Gastroesophageal sphincter (tissue), 4 donors: ENCODE measurements at places on chromosomes 7 and 10. TPM values are rescaled to one million over a fixed set of nuclear protein-coding genes. Genes with fewer than 3 reads are reported as not detected.

The SPDYE5 gene
- not detected for total RNA-seq

The TMEM270 gene
- total RNA-seq: not detected

DNA sequence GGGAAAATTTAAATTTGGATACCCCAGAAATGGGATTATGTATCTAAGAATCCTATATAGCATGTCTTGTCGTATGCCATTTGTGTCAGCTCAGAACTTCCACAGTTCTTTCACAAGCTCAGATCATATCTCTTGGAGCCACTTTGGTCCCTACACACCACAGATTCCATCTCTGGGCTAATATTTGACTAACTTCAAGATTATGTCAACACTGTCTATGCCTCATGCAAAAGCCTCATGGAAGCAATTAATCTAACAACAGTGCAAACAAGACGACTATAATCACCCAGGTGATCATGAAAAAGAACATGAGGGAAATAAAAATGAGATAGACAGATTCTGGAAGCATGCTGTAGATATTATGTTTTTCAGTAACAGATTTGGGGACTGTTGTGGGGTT, 189.1 kb downstream of the LRRTM3 start:
- ATAC-seq: no peak

DNA sequence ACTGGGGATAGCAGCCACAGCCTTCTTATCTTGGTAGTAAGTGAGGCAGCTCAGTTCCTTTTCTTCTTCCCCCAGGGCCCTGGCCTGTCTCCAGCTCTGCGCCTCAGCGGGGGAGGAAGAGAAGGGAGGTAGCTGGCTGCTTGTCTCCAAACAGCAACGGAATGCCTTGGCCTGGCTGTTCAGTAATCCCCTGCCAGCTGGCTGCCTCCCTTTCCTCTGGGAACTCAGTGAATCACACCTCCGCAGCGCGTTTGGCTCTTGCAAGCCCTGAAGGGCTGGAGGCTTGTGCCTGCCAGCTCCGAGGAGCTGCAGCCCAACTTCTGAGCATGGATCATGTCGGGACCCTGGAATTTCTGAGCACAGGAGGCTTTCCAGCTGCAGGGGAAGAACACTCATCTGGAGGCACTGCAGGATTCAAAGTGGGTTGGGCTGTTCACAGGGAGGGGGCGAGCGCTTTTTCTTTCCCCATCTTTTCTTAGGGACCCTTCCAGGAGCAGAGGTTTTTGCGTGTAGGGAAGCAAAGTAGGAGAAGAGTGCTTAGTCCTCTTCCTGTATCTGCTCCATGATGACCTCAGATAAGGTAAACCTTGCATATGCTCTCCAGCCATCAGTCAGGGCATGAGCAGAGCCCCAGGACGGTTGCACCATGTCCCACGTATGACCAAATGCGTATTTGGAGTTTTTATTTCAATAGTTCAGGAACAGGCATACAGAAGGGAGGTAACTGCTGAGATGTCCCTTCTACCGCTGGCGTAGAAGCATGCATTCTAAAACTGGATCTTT, 253.2 kb upstream of the INHBA start:
- peak; percentile 96 for ATAC-seq

DNA sequence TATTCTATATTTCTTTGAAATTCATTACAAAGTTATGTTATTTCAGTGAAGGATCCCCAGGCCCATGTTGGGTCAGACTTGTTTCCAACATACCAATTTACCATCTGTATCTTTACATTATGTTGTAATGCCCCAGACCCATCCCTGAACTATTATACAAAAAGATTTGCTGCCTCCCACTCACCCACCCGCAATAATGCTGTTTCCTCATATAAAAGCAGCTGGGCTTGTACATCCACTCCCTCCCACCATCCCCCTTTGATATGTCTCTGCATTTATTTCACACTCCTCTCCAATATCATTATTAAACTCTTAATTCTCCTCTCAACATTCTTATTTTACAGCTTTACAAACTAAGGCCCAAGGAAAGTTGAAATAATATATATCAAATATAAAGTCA, 153.7 kb downstream of the DOCK4 start:
- ATAC-seq: no peak

GRCh38 chr7:116214921-116215320, 4.6 kb downstream of the TES start:
- no peak for ATAC-seq

- no peak for ATAC-seq
These were observed 61.9 kb downstream of the RGS10 start for GRCh38 chr10:119480667-119481066.
